ENCODE measurements at places on chromosomes 11 and 22.
A peak's percentile ranks its signal among the peaks of the same experiment; 100 is the strongest.

DNA sequence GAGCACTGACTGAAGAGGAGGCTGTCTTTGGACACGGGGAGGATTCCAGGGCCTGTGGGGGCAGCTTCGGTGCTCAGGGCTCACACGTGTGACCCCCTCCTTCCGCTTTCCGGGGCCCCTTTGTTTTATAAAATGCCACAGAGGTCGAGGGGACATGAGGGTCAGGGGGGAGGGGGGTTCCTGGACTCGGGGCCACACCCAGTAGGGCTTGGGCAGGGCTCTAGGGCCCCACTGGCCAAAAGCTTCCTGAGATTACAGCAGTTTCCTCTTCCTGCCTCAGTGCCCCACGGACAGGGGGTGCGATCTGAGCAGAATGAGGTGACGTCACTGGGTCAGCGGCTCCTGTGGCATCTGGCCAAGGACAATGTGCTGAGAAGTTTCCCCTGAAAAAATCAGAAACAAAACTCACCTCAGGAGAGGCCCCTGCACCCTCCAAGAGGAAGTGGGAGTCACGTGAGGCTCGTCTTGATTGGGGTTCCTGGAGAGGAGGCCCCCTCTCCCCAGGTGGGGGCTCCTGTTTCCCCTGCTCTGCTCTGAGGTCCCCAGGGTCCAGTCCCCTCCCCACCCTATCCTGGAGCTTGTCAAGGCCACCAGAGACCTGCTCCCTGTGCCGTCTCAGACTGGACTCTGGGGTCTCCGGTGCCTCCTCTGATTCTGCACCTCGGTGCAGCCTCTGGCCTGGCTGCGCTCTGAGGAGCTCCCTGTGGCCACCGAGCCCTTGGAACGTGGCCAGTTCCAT, 6.4 kb upstream of the IFITM3 start:
- DNase-seq = peak; percentile 61

- no peak for DNase-seq
These were observed 90.4 kb downstream of the APIP start for GRCh38 chr11:34825670-34826383.

- no peak for DNase-seq
These were observed 58.6 kb upstream of the RPS13 start for GRCh38 chr11:17135916-17136683.

DNA sequence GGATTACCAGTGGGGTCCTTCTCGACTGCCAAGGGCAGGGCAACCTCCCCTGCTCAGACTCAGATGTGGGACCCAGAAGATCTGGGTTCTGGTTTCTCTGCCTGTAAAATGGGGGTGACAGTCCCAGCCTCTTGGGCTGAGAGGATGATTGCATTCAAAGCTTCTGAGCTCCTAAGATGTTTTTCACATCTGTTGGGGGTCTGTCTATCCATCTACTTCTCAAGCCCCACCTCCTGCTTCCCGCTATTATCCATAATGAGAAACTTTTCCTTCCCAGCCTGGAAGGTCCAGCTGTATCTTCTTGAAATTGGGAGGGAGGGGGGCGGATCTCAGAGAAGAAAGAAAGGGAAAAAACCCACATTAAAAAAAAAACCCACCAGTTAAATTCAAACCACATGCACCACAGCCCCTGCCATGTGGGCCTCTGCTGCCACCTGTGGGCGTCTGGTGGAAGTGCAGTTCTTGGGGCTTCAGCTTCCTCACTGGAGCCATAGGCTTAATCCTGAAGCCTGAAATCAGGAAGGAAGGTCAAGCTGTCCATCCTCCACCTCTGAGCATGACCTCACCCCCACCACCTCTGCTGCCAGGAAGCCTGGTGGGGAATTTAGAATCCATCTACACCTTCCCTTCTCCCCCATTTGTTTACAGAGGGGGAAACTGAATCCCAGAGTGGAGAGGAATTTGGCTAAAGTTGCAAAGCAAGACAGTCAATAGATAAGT, 27.3 kb downstream of the ARHGEF17 start:
- DNase-seq = peak; percentile 79

- peak; percentile 53 for DNase-seq
These were observed 9.4 kb downstream of the IGSF9B start for GRCh38 chr11:133947321-133947756.

GRCh38 chr11:12184699-12185098, 74.3 kb downstream of the MICAL2 start:
- DNase-seq = no peak

GRCh38 chr22:36452250-36452977, 29.0 kb downstream of the TXN2 start:
- DNase-seq = no peak

DNA sequence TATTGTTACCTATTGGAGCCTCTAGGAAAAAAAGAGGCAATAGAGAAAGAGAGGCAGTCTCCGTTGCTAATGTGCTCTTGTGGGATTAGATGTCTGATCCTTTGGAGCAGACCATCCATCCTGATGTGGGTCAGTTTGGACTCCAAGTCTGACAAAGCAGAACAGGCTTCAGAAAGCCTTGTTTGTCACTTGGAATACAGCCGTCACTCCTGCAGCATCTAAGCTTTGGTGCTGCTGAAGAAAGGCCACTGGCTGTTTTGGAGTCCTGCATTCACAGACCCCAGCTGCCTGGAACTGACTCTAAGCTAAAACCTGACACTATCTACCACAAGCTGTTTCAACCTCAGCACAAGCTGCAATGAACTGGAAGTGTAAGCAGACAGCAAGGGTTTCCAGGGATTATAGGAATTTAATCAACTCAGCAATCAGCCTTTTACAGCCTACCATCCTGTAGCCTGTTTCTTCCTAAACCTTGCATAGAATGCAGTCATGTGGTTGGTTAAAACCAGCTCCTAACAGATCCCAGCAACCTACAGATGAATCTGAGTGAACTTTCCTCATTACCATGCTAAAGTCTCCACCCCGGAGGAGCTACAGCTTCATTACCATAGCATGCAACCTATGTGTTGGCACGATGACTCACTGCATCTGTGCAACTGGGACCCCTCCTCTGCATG, 3.7 kb upstream of the PLAAT4 start:
- no peak for DNase-seq

DNA sequence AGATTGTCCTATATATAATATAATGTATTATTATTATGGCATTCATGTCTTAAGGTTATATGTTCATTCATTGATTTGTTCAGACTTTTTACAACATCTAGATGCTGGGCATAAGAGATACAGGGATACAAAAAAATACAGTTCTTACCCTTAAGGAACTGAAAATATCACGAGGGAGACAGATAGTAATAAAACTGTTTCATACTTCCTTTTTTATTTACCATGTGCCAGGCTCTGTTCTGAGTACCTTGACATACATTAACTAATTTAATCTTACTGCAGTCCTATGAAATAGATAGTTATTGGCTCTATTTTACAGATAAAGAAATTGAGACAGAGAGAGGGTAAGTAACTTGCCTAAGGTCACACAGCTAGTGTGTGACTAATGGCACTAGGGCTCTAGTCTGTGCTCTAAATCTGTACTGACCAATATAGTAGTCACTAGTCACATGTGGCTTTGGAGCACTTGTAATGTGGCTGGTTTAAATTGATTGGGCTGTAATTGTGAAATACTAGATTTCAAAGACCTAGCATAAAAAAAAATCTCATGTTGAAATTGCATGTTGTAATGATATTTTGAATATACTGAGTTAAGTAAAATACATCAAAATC, 21.3 kb downstream of the TRIM44 start:
- DNase-seq = no peak

GRCh38 chr11:81098471-81098870, 1635.2 kb downstream of the FAM181B start:
- no peak for DNase-seq

- DNase-seq = no peak
These were observed 179.9 kb downstream of the DBX1 start for GRCh38 chr11:19980388-19980787.

DNA sequence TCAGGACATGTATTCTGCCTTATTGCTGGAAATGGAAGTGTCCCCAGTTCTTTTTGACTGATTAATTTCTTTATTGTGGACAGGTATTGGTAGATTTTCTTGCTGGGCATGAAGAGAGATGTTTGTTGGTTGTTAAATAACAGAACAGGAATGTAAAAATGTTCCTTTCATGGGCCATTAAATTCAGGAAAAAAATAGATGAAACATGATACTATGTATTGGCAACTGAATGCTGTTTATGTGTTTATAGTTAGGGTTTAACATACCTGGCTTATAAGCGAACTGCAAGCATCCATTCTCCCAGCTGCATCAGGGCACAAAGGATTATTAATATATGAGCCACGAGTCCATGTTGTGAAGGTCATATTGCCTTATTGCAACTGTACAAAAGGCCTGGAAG, 368.5 kb downstream of the NELL1 start:
- no peak for DNase-seq

DNA sequence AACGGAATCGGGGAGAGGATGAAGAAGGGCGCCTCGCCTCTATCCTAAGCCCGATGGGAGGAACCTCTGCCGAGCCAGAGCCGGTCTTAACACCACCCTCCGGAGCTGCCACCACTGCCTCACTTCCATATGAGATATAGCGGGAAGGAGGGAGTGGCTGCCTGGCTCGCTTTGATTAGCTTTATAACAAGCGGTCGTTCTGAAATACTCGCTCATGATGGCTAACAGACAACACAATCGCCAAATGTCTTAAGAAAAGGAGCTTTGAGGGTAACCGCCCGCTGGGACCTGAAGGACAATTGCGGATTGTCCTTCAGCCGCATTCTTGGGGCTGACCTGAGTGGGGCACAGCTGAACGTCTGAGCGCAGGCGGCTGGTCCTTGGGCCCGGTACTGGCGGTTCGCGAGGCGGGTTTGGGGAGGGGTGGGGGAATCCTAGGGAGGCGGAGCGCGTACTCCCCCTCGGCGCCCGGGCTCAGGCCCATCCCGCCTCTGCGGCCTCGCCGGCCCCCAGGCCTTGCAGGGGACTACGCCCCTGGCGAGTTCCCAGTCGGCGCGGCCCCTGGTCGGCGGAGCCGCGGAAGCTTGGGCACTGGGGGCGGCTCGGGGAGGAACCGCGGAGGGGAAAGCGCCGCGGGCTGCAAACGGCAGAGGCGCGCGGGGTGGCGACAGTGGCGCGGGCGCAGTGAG, at the start of gene PLAAT5:
PLAAT5 (minus strand) TSS at position 617 of the 689 bp plus-strand sequence; CDS start at position 484, 133 bp downstream.
- no peak for DNase-seq

DNA sequence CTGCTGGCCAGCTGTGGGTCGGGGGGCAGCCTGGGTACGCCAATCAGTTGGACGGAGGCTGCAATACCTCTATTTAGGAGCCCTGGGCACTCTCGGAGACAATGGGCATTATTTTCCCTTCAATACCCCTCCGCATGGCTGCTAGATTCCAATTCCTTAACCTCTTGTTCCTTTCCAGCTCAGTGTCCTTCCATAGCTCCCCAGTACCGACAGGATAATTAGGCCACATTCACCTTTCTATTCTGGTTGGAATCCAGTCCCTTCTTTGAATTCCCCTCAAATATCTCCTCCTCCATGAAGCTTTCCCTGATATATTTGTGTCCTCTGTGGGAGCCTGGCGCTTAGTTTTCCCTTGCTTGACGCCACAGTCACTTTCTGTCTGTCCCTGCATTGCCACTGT, 4.2 kb upstream of the BIK start:
- DNase-seq = no peak

GRCh38 chr11:119671051-119671450, 57.9 kb downstream of the NECTIN1 start:
- DNase-seq = no peak

DNA sequence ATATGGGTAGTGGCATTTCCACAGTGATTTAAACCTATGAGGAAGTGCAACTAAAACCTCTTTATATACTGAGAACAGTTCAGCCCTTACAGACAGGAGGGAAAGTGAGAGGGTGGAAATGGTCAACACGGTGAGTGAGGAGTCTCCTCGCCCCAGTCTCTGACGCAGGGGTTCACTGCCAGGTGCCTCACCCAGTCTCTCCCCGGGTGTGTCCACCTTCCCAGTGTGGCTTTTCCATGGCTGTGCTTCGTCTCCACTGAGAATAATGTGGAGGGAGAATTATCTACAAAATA, 116.6 kb upstream of the TOP3B start:
- DNase-seq = no peak

DNA sequence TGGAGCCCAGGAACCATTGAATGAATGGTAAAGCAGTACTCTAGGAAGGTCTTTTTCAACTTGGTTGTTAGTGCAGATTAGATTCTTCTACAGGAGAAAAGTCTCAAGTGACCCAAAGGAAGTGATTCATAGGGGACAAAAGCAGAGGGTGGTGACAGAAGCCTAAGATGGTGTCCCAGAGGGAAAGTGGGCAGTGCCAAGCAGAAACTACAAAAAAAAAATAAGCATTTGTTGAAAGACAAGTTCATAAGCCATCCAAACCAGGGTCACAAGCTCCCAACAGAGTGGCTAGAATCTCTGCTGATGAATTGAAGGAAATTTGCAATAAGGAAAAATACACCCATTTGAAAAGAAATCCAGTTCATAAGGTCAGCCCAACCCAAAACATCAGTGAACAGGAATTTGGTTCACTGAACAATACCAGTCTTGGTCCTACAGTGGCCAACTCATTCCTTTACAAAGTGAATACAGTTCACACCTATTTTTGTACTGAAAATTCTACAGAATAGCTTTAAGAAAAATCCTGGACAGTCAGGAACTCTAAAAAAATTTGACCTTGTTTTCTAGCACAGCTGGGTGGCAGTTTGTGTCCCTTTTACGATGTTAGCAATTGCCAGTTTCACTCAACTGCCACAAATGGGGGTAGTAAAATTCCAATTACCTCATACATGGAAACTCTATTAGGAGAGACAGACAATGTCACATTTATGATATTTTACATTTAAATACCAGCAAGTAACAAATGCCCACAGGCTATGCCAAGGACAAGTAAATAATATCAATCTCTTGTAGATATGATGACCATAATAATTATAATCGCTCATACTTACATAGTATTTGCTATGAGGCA, 21.6 kb upstream of the NUP160 start:
- no peak for DNase-seq

DNA sequence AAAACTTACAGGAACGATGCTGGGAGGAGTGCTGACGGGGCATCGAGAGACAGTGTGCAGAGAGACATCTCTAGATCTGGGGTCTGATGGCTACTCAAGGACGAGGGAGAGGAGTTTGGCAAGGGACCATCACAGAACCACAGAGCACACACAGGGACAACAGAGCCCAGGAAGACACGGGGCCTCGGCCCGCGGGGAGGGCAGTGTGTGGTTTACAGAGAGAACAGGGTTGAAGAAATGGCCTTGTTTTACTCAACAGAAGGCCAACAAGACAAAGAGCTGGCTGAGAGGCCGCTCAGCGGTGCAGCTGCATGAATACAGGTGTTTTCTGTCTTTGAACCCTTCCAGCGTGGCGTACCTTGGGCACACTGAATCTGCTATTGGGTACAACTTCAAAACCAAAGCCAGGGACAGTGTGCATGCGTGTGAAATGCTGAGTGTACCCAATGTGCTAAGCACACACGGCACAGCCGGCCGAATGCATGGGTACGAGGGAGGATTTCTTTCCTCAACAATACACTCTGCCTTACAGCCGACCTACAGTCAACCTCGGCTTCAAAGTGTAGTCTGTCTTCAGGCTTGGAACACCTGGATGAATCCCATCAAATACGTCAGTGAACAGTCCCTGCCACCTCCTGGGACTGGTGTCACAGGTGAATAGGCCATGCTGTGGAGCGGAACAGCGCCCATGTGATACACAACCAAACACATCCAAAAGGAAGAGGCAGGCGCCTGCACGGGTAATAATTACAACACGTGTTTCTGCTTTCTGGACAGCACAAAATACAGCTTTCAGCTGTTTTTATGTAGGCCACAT, 20.7 kb upstream of the BID start:
- no peak for DNase-seq

GRCh38 chr11:36588099-36588498, 6.2 kb upstream of the IFTAP start:
- no peak for DNase-seq
